ENCODE measurements at places on chromosomes 3 and 15.

GRCh38 chr3:140122183-140122582 lies 187.2 kb downstream of the CLSTN2 start:
- DNase-seq, result no peak

DNA sequence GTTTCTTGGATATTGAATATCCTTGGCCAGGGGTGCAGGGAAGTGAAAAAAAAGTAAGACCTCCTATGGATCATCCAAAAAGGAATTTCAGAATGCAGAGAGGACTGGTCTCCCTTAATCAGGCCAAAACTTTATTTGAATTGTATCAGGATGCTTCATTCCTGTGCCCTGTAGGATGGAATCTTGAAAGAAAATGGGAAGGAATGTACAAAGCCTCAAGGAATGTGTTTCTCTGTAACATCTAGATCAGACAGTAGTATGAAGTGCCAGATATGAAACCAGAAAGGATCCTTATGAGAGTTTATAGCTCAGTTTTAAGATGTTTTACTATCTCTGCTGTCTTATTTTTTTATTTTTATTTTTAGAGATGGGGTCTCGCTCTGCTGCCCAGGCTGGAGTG lies 6.5 kb upstream of the GSK3B start:
- no peak for DNase-seq

DNA sequence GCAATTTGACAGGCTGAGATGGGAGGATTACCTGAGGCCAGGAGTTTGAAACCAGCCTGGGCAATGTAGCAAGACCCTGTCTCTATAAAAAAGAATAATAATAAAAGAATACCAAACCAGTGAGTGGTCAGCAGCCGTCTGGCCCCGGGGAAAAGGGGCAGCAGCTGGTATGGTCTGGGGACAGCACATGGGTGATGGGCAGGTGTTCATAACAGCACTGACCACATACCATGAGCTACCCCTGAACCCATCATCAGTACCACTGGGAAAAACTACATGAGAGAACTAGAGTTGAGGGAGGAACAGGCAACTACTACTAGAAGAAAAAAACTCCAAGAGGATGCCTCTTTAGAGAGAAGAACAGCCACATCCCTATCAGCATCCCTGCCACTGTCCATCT lies 40.7 kb downstream of the ARHGEF3 start:
- DNase-seq, result no peak

DNA sequence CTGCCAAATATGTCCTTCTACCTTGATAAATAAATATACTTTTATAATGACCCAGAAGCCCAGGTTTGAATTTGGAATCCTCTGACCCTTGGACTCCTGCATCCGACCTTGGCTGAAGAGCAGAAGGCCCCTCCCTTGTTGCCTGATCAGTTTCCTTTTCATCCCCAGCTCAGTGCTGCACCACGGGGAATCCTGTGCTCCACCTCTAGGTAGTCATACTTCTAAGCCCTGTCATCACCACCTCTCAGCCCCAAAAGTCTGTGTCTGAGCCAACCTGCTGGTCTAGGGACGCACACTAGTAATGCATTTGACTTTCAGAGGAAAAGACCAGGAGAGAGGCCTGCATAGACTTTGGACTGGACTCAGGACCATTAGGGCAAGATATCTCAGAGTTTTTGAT lies 310.6 kb downstream of the NLGN1 start:
- no peak for DNase-seq

DNA sequence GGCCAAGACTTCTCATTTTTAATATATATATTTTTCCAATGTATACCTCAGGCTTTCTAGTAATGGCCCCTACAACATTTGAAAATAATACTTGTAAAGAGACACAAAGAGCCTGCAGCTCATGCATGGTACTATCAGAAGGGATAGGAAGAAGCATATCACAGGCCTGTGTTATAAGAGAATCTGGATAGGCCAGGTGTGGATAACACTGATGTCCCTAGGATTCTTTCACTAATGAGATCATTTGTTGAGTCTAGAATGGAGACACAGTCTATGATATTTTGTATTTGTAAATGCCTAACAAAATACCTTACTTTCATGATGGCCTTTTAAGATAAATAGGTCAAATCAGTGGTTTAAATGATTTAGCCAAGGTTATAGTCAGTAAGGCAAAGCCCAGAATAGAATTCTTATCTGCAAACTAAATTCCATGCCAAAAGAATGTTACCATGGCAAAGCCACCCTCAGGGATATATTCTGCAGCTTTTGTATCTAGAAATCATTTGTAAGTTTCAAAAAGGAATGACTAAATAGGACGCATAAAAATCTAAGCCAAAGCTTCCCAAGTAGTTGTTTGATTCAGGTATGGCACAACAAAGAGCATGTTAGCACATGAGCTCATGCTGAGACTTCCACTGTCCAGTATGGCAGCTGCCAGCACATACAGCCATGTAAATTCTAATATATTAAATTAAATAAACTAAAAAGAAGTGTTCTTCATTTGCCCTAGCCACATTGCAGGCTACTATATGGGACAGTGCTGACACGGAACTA lies 10.0 kb downstream of the DCP1A start:
- no peak for DNase-seq

GRCh38 chr3:89180334-89180733 lies 72.9 kb downstream of the EPHA3 start:
- no peak for DNase-seq

DNA sequence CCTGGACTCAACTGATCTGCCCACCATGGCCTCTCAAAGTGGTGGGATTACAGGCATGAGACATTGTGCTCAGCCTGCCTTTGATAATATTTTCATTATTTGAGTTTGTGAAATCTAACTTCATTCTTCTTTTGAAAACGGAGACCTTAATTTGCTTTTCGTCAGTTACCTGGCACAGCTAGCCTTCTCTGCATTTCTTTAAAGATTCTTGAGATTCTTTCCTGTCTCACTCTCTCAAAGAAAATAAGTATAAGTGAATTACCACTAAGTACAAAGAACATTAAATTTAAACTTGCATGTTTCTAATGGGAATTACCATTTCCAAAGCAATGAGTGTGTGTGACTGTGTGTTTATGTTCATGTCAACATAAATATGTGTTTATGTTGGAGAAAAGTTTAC lies 187.9 kb downstream of the NFKBIZ start:
- no peak for DNase-seq

DNA sequence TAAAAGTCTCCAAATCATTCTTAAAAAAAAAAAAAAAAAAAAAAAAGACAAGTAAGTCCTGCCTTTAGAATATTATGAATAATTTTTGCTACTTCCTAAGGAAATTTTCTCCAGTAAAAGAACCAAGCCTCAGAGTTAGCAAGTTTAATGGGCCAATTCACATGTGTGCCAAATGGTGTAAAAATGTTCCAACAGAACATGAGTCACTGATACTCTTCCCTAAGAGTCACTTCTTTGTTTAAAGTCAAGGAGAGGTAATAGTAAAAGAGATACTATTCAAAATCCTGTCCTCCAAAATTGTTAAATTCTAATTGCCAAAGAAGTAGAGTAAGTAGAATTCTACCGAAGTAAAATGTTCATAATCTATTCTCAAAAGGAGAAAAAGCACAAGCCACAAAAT lies 17.7 kb upstream of the CPA3 start:
- DNase-seq, result no peak

DNA sequence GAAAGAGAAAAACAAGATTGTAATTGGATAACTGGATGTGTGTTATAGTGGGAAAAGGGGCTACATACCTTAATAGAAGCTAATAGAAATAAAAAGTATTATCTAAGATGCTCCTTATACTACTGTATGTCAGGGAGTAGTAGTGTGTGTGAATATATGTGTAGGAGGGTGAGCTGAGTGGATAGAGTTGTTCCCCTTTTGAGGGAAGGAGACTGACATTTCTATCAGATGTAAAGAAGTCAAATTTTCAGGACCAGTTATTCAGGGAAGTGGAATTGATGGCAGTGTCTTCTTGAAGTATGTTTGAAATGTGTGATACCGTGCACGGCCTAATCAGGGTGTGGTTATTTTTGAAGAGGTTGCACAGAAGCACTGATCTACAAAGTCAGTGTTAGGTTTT lies 49.1 kb downstream of the PCOLCE2 start:
- DNase-seq, result no peak

- no peak for DNase-seq
Observed at GRCh38 chr15:49060710-49061495, 14.7 kb upstream of the SECISBP2L start.

- no peak for DNase-seq
Observed at GRCh38 chr15:78194568-78194925, 39.8 kb downstream of the ACSBG1 start.

DNA sequence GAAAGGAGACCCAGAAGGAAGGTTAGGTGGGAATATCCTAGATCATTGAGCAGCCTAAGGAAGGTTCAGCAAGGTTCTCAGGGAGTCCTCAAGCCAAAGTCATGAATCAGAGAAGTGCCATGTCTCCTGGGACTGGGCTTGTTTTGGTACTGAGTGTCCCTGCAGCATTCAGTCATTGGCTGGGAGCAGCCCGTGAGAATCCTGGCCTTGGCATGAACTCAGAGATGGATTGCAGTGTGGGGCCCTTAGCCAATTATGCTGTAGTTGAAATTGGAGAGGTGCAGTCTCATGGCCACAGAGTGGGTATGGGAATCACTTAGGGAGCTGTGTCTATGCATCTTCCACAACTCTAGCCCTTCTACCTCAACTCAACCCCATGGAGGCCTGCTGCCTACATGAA lies 17.0 kb upstream of the PPM1L start:
- no peak for DNase-seq

DNA sequence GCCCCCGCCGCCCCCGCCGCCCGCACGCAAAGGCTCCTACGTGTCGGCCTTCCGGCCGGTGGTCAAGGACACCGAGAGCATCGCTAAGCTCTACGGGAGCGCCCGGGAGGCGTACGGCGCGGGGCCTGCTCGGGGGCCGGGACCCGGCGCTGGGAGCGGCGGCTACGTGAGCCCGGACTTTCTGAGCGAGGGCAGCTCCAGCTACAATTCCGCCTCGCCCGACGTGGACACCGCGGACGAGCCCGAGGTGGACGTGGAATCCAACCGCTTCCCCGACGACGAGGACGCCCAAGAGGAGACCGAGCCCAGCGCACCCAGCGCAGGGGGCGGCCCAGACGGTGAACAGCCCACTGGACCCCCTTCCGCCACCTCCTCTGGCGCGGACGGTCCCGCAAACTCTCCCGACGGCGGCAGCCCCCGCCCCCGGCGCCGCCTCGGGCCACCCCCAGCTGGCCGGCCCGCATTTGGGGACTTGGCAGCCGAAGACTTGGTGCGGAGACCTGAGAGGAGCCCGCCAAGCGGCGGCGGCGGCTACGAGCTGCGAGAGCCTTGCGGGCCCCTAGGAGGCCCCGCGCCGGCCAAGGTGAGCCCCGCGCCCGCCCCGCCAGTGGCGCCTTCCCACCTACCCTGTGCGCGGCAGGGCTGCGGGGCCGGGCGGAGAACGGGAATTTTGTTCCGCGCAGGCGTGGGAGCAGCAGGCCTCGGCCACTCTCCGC lies 2.4 kb downstream of the SKOR1 start:
- no peak for DNase-seq

DNA sequence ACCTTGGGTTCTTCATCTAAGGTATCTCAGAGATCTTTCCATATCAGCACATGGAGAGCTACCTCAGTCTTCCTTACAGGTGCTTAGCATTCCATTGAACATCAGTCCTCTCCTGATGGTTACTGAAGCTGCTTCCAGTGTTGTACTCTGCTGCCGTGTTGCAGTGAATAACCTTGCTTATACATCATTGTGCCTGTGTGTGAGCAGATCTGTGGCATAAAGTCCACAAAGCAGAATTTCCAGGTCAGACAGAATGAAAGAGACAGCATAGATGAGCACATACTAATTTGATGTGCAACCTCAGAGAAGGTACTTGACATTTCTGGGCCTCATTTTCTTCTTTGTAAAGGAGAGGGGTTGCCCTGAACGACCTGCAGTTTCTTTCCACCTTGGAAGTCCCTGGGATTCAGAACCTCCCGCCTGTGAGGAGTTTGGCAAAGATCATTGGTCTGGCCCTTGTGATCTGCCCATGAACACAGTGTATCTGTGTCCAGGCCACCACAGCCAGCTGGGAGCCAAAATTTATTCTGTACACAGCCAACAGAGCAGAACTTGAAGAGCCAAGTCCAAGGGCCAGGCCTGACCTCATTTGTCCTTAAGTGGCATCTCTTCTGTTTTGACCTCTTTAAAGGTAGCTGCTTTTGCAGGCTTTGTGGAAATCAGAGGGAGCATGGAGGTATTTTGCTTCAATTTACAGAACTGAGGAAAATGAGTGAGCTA lies 57.2 kb upstream of the SLC7A14 start:
- no peak for DNase-seq
